ENCODE measurements at places on chromosomes 5 and 9.

DNA sequence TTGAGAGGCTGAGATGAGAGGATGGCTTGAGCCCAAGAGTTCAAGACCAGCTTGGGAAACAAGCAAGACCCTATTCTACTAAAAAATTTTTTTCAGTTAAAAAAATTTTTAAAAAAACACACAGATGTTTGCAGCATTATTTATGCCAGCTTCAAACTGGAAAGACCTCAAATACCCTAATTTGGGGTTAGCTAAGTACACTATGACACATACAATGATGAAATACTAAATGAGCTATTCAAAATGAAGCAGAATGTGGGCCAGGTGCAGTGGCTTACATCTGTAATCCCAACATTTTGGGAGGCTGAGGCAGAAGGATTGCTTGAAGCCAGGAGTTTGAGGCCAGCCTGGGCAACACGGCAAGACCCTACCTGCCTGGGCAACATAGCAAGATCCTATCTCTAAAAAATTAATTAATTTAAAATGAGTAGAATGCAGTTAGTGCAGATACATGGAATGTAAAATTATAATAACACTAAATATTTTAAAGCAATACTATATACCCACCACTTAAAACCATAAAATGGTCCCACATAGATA, 44.9 kb downstream of the LHFPL2 start:
- no peak for DNase-seq

- DNase-seq: no peak
Observed at GRCh38 chr5:161169776-161170175, 317.8 kb upstream of the ATP10B start.

GRCh38 chr9:107261106-107261505, 22.0 kb upstream of the RAD23B start:
- DNase-seq: no peak

- no peak for DNase-seq
Observed at GRCh38 chr5:135473956-135474670, 22.0 kb upstream of the TIFAB start.

DNA sequence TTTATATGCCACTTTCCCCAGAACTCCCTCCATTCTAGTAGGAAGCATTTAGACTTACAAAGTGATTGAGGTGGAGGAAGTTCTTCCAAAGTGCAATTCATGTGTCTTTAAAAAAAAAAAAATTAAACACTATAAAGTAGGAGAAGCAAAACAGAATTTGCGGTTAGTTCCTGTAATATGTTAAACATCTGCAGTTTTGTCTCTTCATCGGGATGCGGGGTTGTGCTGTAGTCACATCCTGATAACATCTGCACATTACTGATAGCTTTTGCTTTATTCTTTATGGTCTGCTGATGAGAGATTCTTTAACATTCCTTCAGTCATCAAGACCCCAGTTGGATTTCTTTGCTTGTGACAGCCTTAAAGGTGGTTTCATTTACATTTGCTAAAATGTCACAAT, 694.3 kb downstream of the NR2F1-AS1 start:
- no peak for DNase-seq

DNA sequence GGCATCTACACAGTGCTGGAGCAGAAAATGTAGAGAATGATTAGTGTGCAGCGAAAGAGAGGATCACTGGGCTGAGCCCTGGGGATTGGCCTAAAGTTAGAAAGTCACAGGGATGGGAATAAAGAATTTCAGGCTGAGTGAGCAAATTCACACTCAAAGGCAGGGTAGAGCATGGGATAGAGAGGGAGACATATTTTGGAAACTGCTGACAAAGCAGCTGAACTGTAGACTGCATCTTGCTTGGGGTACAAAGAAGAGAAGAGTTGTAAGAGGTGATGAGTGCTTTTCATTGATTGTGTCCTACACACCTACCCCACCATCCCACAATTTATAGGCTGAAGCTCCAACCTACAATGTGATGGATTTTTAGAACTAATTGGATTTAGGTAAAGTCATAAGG, 677.8 kb downstream of the TAF11L14 start:
- no peak for DNase-seq

GRCh38 chr9:88533951-88534455, 975 bp upstream of the NXNL2 start:
- DNase-seq: no peak

DNA sequence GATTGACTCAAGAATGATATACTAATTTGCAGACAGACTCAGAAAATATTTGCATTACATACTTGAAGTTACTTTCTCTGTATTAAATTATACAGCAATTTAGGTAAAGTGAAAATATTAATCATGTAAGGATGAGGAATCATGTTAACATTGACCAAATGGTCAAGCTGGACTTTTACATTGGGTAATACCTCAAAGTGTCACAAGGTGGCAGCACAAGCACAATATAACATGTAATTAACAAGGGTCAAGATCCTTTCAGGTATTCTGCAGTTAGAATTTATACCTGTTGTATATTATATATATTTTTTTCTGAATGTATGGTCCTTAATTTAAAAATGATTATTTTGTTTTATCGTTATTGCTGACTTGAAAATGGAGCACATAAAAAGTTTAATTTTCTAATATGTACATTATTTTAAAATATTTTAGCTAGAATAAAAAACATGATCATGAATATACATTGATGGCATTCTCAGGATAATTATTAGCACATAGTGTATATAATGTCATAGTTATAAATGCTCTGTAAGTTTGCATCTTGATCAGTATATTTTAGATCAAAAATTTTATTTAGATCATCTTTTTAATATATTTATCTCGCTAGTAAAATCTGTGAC, 8.6 kb downstream of the HAPLN1 start:
- DNase-seq: no peak

GRCh38 chr5:76445063-76445462, 42.0 kb downstream of the IQGAP2 start:
- DNase-seq: no peak

DNA sequence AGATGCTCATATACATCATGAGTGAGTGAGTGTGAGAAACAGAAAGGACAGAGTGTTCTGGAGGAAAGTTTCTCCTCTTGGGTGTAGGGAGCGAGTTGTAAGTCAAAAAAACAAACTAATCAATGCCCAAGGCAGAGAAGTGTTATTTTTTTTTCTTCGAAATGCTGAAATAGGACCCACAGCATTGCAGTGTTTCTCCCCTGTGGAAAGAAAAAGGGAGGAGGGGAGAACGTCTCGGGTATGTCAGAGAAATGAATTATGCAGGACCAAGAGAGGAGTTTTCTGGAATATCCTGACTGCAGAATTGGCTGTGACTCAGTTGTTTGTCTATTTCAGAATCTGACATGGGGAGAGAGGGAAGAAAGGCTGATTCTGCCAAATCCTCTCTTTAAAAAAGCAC, 337.9 kb upstream of the RFX3 start:
- DNase-seq: no peak

- DNase-seq: no peak
Observed at GRCh38 chr5:626850-627249, 14.7 kb downstream of the CEP72 start.

- no peak for DNase-seq
Observed at GRCh38 chr9:113922160-113922559, 46.1 kb downstream of the ZNF618 start.
